ENCODE measurements at places on chromosomes 16 and 17.

- DNase-seq: no peak
Observed at GRCh38 chr17:7992924-7993323, 9.5 kb upstream of the GUCY2D start.

DNA sequence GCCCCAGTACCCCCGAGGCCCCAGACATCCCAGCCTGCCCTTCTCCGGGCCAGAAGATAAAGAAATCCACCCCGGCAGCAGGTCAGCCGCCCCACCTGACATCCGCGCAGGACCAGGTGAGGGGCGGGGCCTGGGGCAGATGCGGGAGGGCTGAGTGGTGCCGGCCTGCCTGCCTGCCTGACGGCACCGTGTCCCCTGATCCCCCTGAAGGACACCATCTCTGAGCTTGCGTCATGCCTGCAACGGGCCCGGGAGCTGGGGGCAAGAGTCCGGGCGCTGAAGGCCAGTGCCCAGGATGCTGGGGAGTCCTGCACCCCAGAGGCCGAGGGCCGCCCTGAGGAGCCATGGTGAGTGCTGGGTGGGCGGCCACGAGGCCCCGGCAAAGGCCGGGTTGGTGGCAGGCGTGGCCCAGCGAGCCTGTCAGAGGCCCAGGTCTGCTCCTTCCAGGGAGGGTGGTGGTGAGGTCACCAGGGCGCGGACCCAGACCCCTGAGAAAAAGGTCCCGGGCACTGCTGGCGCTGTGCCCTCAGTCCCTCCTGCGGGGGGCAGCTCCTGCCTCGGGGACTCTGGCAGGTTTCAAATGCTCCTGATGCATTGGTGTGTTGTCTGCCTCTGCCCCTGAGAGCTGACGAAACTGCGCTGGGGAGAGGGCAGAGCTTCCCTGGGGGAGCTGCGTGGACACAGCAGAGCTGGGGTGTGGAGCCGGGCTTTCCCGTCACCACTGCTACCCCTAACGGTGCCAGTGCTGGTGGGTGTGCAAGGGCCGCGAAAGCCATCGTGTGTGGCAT, 1.2 kb downstream of the CDT1 start:
- DNase-seq: no peak

DNA sequence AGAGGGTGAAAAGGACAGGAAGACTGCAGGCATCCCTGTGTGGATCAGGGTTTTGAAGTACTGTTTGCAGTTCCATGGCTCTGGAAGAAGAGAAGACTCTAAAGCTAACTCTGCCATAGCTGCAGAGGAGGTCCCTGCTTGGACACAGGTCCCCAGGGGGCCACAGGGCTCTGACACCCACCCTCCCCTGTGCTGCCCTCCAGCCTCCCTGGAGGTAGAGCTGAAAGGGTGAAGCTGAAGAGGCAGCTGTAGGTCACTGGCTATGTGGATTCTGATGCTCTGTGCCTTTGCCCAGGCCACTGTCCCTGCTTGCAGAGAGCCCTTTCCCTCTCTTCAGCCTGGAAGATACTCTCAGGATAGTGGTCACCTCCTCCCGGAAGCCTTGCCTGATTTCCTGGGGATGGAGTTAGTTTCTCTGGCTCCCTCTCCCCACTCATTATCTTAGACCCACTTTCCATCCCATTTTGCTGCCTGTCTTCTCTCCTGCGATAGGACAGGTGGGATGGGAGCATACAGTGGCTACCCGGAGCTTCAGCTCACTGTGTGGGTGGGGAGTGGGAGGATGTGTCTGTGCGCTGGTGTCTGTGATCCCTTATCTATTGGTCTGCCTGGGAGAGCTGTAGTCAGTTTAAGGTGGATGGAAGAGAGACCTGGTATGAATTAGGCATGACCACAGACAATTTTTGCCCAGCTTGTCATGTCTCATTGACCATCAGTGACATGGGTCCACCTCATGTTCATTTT, 89.8 kb upstream of the TMEM97 start:
- DNase-seq: no peak

DNA sequence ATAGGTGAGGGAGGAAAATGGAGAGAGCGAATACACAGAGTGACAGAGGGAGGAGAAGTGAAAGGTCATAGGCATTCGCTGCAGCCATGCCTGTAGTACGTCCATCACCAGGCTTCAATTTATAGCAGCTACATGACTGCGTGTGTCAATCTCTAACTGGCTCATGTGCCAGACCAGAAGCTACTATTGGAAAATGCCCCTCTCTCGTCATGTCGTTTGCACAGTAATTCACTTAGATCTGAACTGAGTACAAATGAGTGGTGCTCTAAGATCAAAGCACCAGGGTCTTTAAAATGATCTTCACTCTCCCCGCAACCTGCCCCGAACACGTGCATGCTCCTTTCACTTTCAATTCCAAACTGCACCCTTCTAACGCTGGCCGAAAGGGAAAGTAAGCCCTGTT, 51.3 kb downstream of the ADCY9 start:
- no peak for DNase-seq

GRCh38 chr16:87897521-87898505, 28.5 kb upstream of the SLC7A5 start:
- no peak for DNase-seq

DNA sequence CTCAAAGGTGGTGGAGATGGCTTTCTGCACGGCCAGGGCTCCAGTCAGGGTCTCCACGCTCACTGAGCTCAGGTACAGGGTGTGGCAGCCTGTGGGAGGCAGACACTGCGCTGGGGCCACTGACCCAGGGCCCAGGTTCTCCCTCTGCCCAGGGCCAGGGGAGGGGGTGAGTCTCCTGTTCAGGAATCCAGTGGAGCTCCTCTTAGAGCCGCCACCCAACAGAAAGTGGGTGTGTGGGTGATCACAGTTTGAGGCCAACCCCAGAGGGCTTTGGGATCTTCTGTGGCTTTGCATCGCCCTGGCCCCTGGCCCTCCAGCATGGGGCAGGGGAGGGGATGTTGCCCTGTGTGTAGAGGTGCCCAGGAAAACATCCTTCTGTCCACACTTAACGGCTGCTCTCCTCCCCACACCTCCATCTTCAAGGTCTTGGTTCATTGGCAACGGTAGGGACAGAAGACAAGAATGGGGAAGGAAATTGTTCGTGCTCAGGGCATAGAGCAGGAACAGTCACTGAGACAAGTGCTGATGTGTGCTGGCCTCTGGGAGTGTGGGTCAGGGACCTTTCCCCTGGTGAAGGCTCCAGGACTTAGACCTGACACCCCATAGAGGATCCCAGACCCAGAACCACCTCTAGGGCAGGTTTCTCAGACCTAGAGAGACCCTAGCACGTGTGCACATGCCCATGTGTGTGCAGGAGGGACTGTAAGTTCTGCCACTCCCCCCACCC, 21.5 kb downstream of the TNS4 start:
- DNase-seq: no peak

DNA sequence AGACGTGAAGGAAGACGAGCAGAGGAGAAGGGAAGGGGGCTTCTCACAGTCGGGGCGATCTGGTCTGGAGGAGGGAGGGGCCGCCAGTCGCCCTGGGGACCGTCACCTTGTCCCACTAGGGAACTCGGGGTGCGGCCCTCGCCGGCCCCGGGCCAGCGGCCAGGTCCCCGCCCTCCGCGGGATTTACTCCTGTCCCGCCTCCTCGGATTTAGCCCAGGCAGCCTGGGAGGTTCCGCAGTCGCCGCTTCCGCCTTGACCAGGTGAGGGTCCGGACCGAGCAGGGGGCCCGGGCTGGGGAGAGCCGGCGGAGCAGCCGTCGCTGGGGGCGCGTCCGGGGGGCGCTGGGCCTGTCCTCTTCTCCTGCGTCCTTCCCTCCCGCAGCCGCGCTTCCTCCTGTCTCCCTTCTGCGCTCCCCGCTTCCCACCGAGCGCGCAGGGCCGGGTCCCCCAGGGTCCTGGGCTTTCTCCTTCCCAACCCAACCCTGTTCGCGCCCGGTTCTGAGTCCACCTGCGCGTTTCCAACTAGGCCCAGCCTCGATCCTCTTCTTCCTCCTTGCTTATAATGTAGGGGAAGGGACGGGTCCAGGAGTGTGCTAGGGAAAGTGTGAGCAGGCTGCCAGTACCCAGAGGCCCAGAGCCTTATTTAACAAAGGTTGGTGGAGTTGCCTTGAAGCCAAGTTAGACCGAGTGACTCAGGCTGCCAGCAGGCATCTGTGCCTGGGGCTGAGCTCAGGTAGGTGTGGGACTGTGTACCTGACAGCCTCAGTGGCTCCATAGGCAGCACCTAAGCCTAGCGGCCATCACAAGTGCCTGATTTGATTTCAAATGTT, at the start of gene TNK1:
TNK1 (plus strand) TSS at position 235 of the 829 bp plus-strand sequence. CDS start 1,838 bp downstream, outside the sequence.
- DNase-seq: peak; percentile 48

GRCh38 chr17:5500247-5500588, 13.9 kb downstream of the MIS12 start:
- no peak for DNase-seq

Measured in left ventricle myocardium inferior (tissue), 1 donor.